ENCODE measurements at places on chromosomes 12 and 14.

DNA sequence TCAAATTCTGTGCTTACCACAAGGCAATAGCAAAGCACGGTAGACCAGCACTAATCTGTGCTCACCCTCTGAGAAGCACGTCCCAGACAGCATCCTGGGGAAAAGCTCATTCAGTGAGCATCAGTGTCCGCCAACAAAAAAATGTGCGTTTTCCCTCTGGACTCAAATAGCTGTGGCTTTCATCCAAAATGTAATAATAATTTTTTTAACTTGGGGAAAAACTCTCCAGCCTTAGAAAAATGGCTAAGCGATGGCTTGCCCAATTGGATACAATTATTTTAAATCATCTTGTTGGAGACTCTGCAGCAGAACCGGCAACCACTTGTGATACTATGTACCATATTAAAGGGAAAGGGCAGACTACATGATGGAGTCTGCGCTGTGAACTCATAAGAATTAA is 1.1 kb upstream of the KRT77 start:
- DNase-seq, result no peak

GRCh38 chr12:123266679-123267277 is 4.9 kb downstream of the CDK2AP1 start:
- DNase-seq, result no peak

GRCh38 chr12:107148107-107148506 is 54.8 kb upstream of the CRY1 start:
- DNase-seq, result no peak

GRCh38 chr12:80222261-80222660 is 122.9 kb downstream of the OTOGL start:
- DNase-seq, result no peak

GRCh38 chr12:131348231-131348630 is 362.7 kb upstream of the SFSWAP start:
- DNase-seq, result no peak

DNA sequence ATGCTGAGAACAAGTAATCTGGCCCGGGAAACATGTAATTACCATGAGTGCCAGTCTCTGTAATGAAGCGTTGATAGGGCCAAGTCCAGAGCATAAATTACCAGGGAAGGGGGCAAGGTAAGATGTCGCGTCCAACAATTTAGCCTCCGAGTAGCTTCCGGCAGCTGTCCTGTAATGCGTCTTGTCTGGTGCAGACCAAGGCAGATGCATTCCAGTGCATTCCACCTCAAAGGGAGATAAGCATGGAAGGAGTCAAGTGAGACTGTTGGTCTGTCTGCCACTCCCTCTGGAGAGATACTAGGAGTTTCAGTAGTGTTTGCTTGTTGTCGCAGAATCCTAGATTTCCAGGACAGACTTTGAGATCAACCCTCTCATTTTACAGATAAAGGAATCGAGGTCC is 218.3 kb downstream of the AACS start:
- DNase-seq, result no peak

- peak; percentile 16 for DNase-seq
Observed at GRCh38 chr12:19757317-19757877, 318.1 kb downstream of the AEBP2 start.

DNA sequence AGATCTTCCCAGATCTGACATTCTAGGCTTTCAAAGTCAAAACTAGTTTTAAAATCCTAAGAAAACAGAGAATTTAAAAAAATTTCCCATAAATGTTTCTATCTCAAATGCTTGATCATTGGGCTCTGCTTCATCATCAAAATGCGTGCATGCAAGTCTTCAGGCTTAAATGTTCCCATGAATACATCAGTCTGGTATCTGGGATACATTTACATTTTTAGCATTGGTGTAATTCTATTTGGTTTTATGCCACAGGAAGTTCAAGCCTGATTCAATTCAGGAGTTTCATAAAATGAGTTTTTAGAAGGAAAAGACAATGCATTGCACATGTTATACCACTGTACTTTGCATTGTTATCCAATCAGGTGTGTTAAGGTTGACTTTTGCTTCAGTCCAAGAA is 336.4 kb downstream of the PCNX1 start:
- DNase-seq, result no peak

GRCh38 chr14:43568022-43568421 is 939.1 kb downstream of the FSCB start:
- no peak for DNase-seq

DNA sequence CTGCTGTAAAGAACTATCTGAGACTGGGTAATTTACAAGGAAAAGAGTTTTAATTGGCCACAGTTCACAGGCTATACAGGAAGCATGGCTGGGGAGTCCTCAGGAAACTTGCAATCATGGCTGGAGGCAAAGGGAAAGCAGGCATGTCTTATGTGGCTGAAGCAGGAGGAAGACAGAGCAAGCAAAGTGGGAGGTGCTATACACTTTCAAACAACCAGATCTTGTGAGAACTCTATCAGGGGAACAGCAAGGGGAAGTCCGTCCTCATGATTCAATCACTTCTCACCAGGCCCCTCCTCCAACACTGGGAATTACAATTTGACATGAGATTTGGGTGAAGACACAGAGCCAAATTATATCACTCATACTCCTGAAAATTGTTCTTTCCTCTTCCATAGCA is 109.5 kb upstream of the PKP2 start:
- DNase-seq, result no peak

GRCh38 chr12:23209793-23210192 is 584.8 kb downstream of the ETNK1 start:
- no peak for DNase-seq

DNA sequence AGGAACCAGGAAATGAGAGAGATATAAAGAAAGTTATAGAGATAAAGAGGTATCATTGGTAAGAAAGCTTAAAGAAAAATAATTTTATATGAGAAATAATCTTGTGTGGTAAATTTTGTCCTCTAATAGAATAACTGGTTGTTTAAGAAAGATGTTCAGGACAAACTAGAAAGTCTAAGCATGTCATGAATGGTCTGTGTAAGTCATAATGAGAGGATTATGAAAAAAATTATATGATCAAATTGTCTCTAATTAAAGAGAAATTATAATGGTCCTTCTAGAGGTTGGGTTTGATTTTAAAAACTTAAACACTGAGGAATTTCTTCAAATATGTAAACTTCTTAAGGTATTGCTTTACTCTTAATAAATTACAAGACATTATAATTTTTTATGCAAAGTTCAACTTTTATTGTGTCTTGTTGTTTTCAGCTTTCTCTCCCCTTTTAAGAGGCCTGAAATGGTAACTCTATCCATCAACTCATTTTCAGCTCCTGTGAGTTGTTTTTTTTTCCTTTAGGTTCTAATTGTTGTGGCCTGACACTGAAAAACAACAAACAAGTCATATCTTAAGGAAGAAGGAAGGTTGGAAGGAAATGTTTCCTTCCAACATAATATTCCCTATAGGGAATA is 88.2 kb upstream of the CNOT2 start:
- no peak for DNase-seq

GRCh38 chr14:55873169-55873568 is 245.0 kb upstream of the PELI2 start:
- DNase-seq, result no peak

DNA sequence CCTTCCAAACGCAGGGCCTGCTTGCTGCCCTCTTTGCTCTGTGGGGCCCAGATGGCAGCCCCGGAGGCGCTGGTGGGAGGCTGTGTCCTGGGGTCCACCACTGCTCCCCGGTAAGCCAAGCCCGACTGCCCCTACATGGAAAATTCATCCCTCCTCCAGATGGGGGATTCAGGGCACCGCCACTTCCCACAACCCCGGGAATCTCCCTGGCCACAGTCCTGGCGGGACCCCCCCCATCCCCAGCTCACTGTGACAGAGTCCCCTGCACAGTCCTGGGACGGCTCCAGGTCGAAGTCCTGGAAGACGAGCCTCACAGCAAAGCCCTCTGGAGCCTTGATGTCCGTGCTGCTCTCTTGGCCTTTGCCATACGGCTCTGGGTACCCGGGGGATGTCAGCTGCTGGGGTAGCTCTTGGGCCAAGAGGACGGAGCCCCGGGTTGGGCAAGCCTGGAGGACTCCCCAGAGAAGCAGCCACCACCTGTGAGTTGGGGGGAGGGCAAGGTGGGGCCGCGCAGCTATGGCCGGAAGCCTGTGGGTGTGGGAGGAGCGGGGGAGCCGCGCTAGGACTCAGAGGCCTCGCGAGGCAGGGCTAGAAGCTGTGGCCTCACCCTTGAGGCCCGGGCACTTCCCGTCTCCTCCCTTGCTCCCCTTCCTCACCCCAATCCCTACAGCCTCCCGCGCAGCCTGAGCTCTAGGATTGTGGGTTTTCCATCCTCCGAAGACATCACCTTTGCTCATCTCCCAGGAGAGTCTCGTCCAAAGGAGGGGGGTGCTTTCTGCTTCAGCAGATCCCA is 815 bp downstream of the C1RL start:
- DNase-seq, result peak; percentile 69

DNA sequence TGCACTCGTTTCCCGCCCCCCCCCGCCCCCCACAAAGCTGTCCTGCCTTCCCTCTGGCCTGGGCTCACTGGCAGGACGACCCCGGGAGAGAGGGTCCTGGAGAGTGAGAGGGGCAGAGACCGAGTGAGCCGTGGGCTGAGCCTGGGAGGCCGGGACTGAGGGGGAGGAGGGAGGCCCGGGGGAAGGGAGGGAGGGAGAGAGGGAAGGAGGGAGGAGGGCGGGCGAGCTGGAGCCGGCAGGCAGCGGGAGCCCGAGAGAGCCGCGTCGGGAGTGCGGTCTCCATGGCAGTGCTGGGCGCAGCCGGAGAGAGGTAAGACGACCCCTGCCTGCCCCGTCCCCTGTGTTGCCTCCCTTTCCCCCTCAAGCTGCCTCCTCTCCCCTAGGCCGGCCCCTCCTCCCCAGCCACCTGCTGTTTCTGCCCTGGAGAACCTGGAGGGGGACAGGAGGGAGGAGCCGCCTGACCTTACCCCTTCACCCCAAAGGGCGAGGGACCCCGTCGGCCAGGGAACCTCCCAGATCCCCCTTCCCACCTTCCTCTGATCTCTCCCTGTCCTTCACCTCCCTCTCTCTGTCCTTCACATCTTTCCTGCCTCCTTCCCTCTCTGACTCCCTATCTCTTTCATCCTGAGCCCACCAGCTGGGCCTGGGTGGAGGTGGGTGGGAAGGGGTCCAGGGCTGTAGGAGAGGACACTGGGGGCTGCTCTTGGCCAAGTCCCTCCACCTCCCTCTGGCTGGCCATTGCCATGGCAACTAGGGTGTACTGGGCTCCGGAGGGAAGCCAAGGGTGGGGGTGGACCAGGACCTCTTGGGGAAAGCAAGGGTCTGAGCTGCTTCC is at the start of gene GPR162:
TSS of gene GPR162 (plus strand) at position 231 of the 835 bp plus-strand sequence. CDS start 2,078 bp downstream, outside the sequence.
- DNase-seq, result peak; percentile 71

DNA sequence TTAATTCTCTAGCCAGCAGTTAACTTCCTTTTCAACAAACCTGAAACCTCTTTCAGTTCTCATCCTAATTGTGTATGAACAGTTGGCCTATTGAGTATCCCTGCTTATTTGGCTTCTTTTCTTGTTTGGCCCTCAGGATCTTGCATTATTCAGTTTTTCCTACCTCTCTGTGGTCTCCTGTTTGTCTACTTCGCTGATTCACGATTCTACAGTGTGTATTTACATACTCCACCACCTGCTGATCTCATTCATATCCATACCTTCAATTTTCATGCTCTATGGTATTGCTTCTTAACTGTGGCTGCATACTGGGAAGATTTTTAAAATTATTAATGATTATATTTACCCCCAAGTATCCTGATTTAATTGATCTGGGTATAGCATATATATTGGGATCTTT is 56.4 kb downstream of the RASSF9 start:
- no peak for DNase-seq

DNA sequence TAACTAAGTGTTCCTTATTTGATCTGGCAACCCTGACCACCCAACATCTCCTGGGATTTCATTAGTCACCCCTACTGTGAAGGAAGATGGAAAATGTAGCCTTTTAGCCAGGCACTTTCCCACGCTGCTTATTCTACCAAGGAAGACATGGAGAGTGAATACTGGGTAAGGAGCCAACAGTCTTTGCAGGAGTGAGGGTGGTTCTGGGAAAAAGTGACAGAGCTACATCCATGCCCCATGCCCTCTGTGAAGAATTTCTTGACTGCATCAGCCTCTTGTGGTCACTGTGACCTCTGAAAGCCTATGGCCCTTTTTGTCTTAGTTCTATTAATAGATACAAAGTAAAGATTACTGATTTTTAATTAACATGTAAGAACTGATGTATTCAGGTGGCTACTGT is 196.0 kb upstream of the EEA1 start:
- DNase-seq, result no peak

DNA sequence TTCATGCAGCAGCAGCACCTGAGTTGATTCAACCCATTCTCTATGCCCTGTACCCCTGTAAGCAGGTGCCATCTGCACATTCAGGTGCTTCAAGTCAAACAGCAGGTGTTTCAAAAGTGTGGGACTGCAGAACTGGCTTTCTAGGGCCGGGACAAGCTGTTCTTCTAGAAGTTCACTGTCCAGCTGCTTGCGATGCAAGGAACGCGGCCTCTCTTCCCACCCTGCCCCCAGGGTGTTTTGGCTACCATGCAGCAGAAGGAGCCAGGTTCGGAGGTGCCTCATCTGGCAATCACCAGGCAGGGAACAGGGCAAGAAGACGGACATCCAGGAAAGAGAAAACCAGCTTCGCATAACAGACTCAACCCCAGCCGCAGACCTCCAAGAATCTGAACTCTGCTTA is 35.2 kb downstream of the TMEM132D start:
- DNase-seq, result peak; percentile 3

DNA sequence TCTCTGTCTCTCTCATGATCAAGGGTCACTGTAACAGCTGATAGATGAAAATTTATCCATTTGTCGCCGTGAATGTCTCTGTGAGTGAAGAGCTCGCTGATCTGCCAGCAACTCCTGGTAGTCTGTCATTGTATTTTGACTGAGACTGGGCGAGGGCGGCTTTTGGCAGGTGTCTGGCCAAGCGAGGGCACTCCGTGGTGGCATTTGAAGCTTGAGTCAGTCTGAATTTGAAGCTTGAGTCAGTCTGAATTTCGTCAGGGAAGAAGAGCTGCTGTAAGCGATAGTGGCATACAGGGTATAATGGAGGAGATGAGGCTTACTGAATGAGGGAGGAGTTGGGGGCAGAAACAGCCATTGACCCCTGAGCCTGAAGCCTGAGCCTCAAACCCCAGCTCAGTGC is 56.8 kb upstream of the FAM181A start:
- DNase-seq, result no peak

DNA sequence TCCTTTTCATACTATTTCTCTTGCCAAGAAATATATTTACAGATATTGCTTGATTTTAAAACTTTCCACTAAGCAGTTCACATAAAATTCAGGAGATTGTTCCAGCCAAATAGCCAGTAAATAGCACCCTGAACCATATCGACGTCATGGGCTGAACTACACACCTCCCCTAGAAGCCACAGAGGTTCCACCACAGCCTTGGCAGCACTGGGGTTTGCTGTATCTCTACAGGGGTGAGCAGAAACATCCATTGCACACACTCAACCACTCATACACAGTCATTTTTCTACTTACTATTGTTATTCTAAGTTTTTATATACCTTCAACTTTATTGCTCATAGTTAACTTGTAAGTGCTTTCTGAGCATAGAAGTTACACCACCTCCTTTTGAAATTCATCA is 8.1 kb upstream of the EIF2S3B start:
- DNase-seq, result no peak

- DNase-seq, result no peak
Observed at GRCh38 chr12:119475650-119476049, 117.9 kb upstream of the TMEM233 start.

All from HuH-7 (cell line).